Stimulated activated CD4-positive, alpha-beta T cell treated with anti-CD3 and anti-CD28 coated beads, Interleukin-4, amount 100 ng/mL, for 1 hour (primary cell): ENCODE measurements at places on chromosomes 16 and 17.

- DNase-seq, result no peak
These were observed 557 bp upstream of the LUC7L start for GRCh38 chr16:229731-230281.

DNA sequence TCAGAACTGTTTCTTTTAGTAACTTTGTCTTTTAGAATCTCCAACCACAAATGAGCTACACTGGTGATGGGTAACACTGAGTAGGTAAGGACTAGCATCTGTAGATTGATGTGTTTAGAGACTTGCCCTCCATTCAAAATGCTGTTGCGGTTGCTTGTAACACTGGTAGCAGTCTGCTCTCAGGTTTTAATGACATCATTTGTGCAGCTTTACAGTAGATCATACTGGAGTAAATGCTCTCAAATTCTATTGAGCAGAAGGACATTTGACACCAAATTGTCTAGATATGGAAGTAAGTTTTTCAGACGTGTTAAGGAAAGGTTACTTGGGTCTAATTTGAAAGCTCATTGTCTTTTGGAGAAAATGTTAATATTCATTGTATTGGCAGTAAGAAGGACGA, 98.8 kb downstream of the NLK start:
- DNase-seq, result no peak

DNA sequence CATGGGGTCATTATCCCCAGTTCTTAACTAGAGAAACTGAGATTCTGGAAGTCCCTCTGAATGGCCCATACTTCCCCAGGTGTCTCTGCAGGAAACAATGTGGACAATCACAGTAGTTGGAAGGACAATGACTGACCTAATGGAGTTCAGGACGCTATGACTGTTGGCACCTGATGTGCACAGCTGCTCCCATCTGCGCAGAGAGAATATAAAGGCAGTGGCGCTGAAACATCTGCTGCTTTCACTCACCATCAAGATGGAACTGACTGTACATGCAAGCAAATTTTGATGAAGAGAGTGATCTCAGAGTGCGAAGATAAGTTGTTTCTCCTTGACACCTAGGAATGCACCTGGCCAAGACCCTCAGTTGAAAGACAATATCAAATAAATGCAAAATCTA, 395.7 kb upstream of the ASIC2 start:
- no peak for DNase-seq

DNA sequence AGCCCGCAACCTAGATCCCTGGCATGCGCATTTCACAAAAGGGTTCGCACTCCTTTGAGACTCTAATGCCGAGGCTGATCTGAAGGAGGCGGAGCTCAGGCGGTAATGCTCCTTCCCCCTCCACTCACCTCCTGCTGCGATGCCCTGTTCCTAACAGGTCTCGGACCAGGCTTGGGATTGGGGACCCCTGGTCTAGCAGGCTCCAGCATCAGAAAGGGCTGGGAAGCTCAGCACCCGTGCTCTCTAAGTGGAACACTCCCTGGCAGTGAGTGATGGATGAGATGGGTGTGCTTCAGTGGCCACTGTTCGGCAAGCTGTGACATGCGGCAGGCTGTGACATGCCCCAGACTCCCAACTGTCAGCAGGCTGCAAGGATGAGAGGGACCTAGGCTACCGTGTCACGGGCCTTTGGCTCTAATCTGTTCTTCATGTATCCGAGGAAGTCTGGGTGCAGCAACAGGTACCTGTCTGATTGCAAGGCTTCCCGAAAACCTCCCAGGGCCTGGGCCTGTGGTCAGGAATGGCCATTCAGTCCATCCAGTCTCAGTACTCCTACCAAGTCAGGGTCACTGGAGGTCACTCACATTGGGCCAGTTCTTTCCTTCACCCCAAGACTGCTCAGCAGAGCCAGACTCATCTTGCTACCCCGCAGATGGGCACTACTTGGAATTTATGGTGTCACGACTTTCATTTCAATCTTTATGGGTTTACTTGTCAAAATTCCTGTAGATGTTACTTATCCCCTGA, 1.3 kb upstream of the ST6GALNAC2 start:
- DNase-seq, result no peak

GRCh38 chr17:28381141-28381825, 9.8 kb downstream of the SARM1 start:
- peak; percentile 35 for DNase-seq

GRCh38 chr17:50188921-50189549, 12.4 kb downstream of the COL1A1 start:
- DNase-seq, result no peak

DNA sequence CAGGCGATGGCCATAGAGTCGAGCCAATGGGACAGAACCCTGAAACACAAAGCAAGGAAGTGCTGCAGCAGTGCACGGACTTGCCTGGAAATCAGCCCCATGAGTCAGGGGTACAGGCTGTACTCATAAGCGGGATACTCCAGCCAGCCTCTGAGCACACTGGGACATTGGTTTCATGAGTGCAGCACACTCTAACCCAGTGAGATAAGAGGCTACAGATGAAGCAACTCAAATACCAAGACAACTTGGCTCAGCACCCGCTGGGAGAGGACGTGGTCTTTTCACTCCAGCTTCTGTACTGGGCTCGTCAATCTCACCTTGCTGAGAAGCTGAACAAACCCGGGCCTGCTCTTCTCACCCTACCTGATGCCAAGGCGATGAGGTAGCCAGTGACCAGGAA, 98.2 kb downstream of the AXIN2 start:
- DNase-seq, result no peak

- no peak for DNase-seq
These were observed 235.2 kb upstream of the TNRC6C start for GRCh38 chr17:77723071-77723908.

DNA sequence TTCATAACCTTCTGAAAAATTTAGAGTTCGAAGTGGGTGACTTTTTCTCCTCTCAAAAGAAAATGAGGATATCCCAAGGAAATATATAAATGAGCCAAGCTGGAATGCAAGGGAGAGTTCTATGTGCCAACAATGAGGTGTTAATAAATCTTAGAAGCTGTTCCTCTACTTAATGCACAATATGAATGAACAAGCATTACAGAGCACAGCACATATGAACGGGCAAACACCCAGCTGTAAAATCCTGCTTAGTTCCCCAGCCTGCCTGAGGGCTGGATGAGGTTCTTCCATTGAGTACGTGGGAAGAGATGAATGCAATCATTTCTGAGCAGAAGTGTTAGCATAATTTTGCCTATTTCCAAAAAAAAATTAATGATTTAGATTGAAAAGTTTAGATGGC, 58.1 kb downstream of the WDR59 start:
- DNase-seq, result no peak

DNA sequence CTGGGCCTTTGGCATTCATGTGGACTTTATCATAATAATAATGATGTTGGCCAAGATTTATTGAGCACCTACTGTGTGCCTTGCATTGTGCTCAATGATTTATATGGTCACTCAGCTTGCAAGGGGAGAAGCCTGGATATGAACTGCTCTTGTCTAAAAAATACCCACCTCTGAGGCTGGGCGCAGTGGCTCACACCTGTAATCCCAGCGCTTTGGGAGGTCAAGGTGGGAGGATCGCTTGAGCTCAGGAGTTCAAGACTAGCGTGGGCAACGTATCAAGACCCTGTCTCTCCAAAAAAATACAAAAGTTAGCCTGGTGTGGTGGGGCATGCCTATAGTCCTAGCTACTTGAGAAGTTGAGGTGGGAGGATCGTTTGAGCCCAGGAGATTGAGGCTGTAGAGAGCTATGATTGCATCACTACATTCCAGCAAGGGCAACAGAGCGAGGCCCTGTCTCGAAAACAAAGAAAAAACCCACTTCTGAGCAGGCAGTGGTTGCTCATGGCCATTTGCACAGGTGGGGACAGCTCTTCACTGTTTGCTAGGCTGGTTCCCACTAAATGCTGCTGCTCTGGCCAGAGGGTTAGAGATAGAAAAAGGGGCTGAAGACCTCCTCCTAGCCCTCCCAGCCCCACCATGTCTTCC, 4.3 kb upstream of the ADGRG1 start:
- no peak for DNase-seq

- DNase-seq, result no peak
These were observed 26.8 kb upstream of the CAPN15 start for GRCh38 chr16:500709-501108.

GRCh38 chr17:5582209-5583185, 1.8 kb downstream of the NLRP1 start:
- DNase-seq, result no peak

GRCh38 chr17:13885550-13885949, 183.8 kb upstream of the COX10 start:
- no peak for DNase-seq

DNA sequence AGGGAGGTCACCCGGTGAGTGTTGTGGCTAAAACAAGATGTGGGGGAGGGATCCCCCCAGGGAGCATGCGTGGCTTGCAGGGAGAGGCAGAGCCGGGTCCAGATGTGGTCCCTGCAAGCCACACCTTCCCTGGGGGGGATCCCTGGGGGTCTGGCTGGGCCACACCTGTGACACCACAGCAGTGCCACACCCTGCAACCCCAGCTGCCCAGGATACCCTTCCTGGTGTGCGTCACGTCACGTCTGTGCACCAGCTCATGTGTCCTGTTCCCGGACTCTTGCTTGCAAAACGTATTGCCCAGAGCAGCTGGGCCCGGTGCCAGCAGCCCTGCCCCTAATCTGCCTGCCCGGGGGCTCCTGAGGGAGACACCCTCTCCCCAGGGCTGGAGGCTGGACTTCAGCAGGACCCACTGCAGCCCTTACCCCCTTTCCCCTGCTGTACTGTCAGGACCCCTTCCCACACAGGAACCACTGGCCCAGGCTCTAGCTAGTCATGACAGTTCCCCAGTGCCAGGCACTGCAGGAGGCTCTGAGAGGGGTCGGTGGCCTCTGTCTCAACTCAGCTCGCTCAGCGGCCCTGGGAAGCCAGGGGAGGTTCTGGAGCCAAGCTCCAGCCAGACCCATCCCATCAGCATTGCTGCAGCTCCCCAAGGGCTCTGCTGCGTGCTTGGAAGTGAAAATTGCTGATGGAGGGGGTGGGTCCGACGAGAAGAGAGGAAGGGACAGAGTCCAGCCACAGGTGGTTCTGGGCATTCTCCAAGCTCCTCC, 25.8 kb upstream of the ACSF3 start:
- DNase-seq, result no peak

- no peak for DNase-seq
These were observed 4.4 kb upstream of the PRR35 start for GRCh38 chr16:555528-556473.
